Pericardium fibroblast (primary cell): ENCODE measurements at places on chromosomes 3 and 15. TPM values are rescaled to one million over a fixed set of nuclear protein-coding genes. Genes with fewer than 3 reads are reported as not detected.

The IL20RB gene
- total RNA-seq: 2.8 and 7.8 TPM in 2 replicates

The EPHA3 gene
- total RNA-seq: 1.9 and 10.5 TPM in 2 replicates

The FAM43A gene
- total RNA-seq: 27.9 and 62.9 TPM in 2 replicates

The UBE2Q2 gene
- 27.9 and 37.1 TPM in 2 replicates for total RNA-seq

The POLR2H gene
- 53.4 and 88.9 TPM in 2 replicates for total RNA-seq

The ZNF660 gene
- 1.3 and 1.9 TPM in 2 replicates for total RNA-seq

The SCN5A gene
- 0.35 and 0.51 TPM in 2 replicates for total RNA-seq

The SNX22 gene
- 0.09 and 0.12 TPM in 2 replicates for total RNA-seq

The CTXN2 gene
- total RNA-seq: not detected in 2 replicates

The NOX5 gene
- under 0.01 TPM in 1 of 2 replicates, not detected in the other for total RNA-seq

The TXNRD3 gene
- total RNA-seq: 9.0 and 10.6 TPM in 2 replicates

The CPA3 gene
- not detected in 2 replicates for total RNA-seq

The CADM2 gene
- not detected in 2 replicates for total RNA-seq

The CD200R1 gene
- not detected in 2 replicates for total RNA-seq

The INKA1 gene
- total RNA-seq: 3.4 and 11.9 TPM in 2 replicates

The CAMK1 gene
- 27.5 and 31.7 TPM in 2 replicates for total RNA-seq

The SPRED1 gene
- total RNA-seq: 15.5 and 21.4 TPM in 2 replicates

The MCF2L2 gene
- 0.58 TPM in 1 of 2 replicates, not detected in the other for total RNA-seq

The GCNT3 gene
- not detected in 2 replicates for total RNA-seq

The GOLGA6A gene
- total RNA-seq: not detected in 2 replicates

The GATA2 gene
- total RNA-seq: 1.5 and 4.4 TPM in 2 replicates

The COL6A5 gene
- total RNA-seq: not detected in 2 replicates

The SOX2 gene
- not detected in 2 replicates for total RNA-seq

The ECE2 gene
- not detected in 2 replicates for total RNA-seq

The STIMATE gene
- 12.6 and 13.0 TPM in 2 replicates for total RNA-seq

The GATM gene
- total RNA-seq: 0.17 and 1.9 TPM in 2 replicates
